ENCODE measurements at places on chromosomes 3 and 15.

- peak; percentile 25 for DNase-seq
Observed at GRCh38 chr15:66251790-66252684, 1.5 kb downstream of the MEGF11 start.

DNA sequence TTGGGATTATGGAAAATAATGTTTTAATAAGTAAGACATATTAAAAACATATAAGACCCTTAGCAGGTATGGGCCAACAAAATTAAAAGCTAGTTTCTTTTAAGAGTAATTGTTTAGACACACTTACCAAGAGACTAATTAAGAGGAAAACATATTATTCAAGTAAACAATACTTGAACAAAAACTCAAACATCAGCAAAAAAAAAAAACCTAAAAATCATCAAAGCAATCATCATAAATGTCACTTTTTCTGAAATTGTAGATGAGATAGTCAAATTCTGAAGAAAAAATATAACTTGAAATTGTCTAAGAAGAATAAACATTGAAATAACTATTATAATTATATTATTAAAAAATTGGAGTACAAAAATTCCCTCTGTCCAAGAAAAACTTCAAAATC, 1318.2 kb downstream of the ZPLD1 start:
- no peak for DNase-seq

DNA sequence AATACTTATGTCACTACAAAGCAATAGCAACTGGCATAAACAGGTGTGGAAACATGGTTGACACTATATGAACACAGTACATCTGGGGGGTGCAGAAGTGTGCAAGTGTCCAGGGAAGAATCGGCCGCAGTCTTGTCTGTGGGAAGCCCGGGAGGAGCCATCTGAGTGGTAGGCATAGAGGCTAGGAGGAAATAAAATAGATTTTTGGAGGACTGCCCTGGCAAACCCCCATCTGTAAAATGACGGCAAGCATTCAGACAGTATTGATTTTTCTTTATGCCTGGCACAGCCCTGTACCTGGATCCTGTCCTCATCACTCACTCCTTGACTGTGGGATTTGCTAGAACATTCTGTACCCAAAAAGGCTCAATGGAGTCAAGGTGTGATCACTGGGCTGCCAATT, 31.3 kb downstream of the THSD4 start:
- DNase-seq, result no peak

DNA sequence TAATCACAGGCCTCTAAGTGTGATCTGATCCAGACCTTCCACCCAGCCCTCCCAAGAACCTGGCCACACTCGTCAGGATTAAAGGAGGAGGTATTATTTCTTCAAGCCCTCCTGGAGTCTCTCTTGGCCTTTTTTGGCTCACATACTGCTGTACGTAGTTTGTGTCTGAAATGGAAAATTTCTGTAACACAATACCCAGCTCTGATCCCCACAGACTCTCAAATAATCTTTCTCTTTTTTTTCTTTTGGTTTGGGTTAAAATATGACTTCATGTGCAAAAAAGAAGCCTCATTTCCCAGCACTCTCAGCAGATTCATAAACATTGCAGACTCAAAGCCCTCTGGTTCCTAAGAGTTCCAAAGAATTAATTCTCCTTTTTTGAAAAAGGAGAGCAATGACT, 96.5 kb upstream of the PHLDB2 start:
- DNase-seq, result no peak

DNA sequence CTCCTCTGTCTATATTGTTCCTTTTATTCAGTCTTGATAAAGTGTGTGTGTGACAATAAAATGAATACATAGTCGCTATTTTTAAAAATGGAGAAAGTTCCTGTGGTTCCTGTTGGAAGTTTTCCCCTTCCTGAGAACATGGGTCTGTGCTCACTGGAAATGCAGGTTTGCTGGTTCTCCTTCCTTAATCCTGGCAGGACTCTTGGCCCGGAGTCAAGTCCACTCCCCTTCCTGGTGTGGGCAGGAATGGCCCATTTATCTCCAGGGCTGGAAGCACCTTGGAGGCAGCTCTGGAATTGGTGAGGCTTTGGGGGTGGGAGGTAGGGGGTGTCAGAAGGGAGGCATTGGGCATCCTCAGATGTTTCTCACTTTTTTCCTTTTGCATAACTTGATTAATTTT, 30.1 kb downstream of the FOXL2 start:
- DNase-seq, result no peak
